ENCODE measurements at places on chromosomes 2 and 18. TPM values are rescaled to one million over a fixed set of nuclear protein-coding genes. Genes with fewer than 3 reads are reported as not detected.

The DNAH7 gene
- total RNA-seq: 0.98 TPM

GRCh38 chr2:171547720-171548119 lies 25.4 kb downstream of the CYBRD1 start:
- DNase-seq: no peak
- no peak overlapping the region for H3K4me3 ChIP-seq
- H3K27ac ChIP-seq: no peak overlapping the region

The DSC3 gene
- total RNA-seq: 0.23 TPM

DNA sequence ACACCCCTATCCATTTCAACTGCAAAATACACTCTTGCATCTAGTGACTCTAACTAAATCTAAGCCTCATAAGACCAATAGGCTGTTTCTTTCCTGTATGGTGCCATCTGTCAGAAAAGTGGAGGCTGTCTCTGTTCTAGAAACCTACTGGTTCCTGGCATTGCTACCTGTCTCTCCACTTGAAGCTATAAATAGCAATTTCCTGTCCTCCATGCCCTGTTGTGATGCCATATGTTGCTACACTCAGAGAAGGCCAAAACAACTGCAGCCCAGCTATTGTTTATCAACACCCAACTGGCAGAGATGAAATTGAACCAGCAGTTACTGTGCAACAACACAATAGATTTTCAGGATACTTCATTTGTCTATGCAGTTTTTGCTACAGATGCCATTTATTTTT lies 1355.1 kb upstream of the SLC39A10 start:
- no peak overlapping the region for H3K27ac ChIP-seq
- no peaks in the 10 kb centered on the region for H3K27me3 ChIP-seq
- no peaks in the 10 kb centered on the region for H3K36me3 ChIP-seq
- H3K4me3 ChIP-seq: no peak overlapping the region

DNA sequence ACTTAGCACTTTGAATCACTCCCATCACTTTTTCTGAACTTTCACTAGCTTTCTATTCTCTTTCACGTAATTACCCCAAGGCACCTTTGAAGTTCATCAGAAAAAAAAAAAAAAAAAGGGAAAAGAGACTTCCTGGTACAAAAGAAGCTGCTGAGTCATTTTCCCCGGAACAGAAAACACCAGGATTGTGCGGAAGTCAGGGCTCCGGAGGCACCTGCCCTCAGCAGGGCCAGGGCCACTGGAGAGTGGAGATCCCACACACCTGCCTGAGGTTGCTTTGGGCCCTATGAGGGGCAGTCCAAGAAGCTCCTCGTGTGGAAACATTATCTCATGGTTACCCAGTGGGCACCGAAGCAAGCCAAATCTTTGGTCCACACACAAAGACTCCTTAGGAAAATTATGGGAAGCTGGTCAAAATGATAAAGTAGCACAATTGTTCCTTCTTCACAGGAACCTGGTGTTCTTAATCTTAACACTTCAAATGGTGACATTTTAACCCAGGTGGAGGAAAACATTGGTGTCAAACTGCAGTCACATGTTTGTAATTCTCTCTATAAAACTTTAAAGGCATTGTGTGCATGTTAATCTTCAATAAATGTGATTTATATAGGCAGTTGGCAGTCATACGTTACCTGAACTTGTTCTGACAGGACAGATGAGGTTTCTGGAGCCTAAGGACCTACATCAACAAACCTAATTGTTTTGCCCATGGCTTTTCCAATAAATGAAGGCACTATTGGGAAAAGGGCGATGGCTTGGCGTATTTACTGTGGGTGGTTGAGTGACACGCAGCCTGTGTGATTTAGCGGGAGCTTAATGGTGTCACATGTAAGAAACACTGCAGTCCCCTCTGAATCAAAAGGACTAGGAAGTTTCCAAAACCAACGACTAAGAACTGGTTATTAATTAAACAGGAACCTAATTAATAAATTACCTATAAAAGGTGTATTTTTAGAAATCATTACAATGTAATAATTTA lies 23.4 kb upstream of the FAM110C start:
- H3K4me3 ChIP-seq: no peak overlapping the region
- H3K27me3 ChIP-seq: no peaks in the 10 kb centered on the region
- no peaks in the 10 kb centered on the region for H3K36me3 ChIP-seq
- no peak for DNase-seq
- no peaks in the 10 kb centered on the region for H3K4me1 ChIP-seq

GRCh38 chr2:141711627-141712026 lies 419.2 kb downstream of the LRP1B start:
- H3K4me3 ChIP-seq: no peak overlapping the region
- DNase-seq: no peak
- no peak overlapping the region for H3K27ac ChIP-seq

- H3K4me1 ChIP-seq: no peaks in the 10 kb centered on the region
- peaks cover 14% of the 10 kb centered on the region for H3K27me3 ChIP-seq
- no peak overlapping the region for H3K4me3 ChIP-seq
- no peaks in the 10 kb centered on the region for H3K36me3 ChIP-seq
- no peak overlapping the region for H3K27ac ChIP-seq
- DNase-seq: no peak
Measured at GRCh38 chr2:182816866-182817265, 49.6 kb downstream of the FRZB start.

GRCh38 chr2:15092691-15093090 lies 460.2 kb downstream of the LRATD1 start:
- no peaks in the 10 kb centered on the region for H3K4me1 ChIP-seq
- DNase-seq: no peak
- H3K36me3 ChIP-seq: no peaks in the 10 kb centered on the region
- no peak overlapping the region for H3K4me3 ChIP-seq

GRCh38 chr18:21538230-21538629 lies 62.3 kb downstream of the ESCO1 start:
- no peak for DNase-seq
- no peaks in the 10 kb centered on the region for H3K4me1 ChIP-seq
- H3K4me3 ChIP-seq: no peak overlapping the region
- H3K27me3 ChIP-seq: no peaks in the 10 kb centered on the region
- peaks cover 3% of the 10 kb centered on the region for H3K36me3 ChIP-seq

GRCh38 chr2:205245652-205246051 lies 436.6 kb upstream of the NRP2 start:
- H3K27ac ChIP-seq: no peak overlapping the region
- H3K36me3 ChIP-seq: no peaks in the 10 kb centered on the region
- no peaks in the 10 kb centered on the region for H3K4me1 ChIP-seq
- H3K4me3 ChIP-seq: no peak overlapping the region
- no peak for DNase-seq

DNA sequence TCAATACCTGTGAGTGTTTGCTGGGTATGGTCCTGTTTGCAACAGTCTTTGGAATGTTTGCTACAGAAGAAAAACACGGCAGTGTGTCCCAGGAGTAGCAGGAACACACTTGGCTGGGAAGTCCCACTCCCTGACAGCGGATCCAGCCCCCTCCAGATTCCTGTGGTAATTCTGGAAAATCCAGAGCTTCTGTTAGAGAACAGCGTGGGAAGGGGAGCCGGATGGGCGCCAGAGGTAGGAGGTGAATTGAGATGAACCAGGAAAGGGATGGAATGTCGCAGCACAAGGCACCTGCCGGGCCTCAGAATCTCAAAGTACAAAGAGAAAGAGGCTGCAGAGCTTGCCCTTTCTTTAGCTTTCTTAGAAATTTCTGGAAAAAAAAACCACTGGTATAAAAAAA lies 221.9 kb downstream of the MYT1L start:
- peaks cover 14% of the 10 kb centered on the region for H3K27me3 ChIP-seq
- no peak overlapping the region for H3K27ac ChIP-seq
- no peaks in the 10 kb centered on the region for H3K4me1 ChIP-seq
- no peak overlapping the region for H3K4me3 ChIP-seq

DNA sequence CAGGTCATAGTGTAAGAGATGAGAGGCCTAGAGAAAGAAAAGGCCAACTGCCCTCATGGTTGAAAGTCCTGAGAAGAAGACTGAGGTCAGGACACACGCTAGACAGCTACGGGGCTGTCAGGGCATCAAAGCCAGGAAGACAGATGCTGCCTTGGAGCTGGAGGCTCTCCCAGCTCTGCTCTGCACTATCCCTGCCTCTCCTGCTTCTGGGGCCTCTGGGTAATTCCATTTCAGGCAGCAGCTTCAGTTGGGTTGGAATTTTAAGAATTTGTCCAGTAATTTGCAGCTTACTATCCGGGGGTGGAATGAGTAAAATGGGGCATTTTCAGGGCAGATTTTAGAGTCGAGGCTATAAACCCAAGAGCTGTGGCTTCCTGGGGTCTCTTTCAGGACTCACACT lies 76.2 kb upstream of the CTAGE1 start:
- no peaks in the 10 kb centered on the region for H3K36me3 ChIP-seq
- H3K27me3 ChIP-seq: no peaks in the 10 kb centered on the region

DNA sequence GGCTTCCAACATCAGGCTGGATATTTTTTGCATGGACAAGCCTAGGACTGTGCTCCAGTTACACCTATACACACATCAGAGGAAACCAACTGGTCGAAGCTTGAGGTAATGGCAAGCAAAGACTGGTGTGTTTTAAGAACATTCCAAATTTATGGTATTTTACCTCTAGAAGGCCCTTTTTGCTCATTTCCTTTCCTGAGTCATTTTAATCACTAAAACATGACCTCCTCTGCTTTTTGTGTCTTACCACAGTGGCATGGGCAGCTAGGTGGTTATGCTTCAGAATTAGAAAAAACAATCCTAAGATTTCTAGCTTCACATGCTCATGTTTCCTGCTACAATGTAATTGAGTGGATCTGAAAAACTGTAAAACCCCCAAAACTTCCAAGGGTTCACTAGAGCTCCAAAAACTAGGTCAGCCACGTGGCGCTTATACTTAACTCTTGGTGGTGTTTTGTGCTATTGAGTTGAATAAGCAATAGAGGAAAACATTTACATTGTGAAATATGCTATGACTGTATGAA lies 30.6 kb upstream of the CHRNA1 start:
- H3K4me3 ChIP-seq: no peak overlapping the region
- H3K27ac ChIP-seq: no peak overlapping the region
- no peaks in the 10 kb centered on the region for H3K36me3 ChIP-seq
- no peaks in the 10 kb centered on the region for H3K4me1 ChIP-seq
- no peaks in the 10 kb centered on the region for H3K27me3 ChIP-seq

DNA sequence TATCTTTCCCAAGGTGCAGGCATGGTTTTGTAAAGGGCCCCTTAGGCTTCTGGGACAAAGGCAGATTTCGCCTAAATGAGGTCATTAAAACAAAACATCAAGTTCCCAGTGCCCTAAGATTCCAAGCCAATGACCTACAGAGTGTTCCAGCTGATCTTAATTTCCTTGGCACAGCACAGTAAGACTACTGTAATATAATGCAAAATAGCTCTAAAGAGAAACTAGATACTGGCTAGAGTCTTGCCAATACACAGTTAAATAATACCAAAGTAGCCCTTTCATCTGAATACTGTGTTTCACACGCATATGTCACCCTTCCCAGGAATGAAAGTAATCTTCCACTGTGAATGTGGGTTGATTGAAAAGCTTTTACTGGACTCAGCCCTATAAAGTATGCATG lies 14.7 kb downstream of the GRB14 start:
- no peaks in the 10 kb centered on the region for H3K27me3 ChIP-seq
- no peak overlapping the region for H3K4me3 ChIP-seq
- no peaks in the 10 kb centered on the region for H3K36me3 ChIP-seq
- H3K27ac ChIP-seq: no peak overlapping the region
- H3K4me1 ChIP-seq: no peaks in the 10 kb centered on the region
- no peak for DNase-seq

The KIF5C gene
- 1.6 TPM for total RNA-seq

The LCLAT1 gene
- total RNA-seq: 36.0 TPM

GRCh38 chr2:56666777-56667176 lies 483.0 kb downstream of the CCDC85A start:
- no peak for DNase-seq
- no peak overlapping the region for H3K27ac ChIP-seq
- no peak overlapping the region for H3K4me3 ChIP-seq
- H3K4me1 ChIP-seq: no peaks in the 10 kb centered on the region
- no peaks in the 10 kb centered on the region for H3K36me3 ChIP-seq

DNA sequence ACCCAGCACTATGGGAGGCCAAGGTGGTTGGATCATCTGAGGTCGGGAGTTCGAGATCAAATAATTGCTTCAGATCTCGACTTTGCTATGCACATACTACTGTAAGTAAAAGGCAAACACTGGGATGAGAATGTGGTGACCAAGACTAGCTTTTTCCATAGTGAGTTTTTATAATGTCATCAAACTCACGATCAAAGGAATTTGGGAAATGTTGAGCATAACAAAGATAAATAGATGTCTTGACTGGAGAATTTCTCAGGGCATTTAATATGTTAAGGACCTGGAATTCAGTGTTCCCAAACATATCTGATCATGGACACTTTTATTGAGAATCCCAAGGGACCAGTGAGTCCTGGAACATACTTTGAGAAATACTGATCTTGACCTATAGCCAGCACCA lies 205.6 kb downstream of the ARHGAP15 start:
- DNase-seq: no peak
- no peak overlapping the region for H3K27ac ChIP-seq
- no peaks in the 10 kb centered on the region for H3K4me1 ChIP-seq

DNA sequence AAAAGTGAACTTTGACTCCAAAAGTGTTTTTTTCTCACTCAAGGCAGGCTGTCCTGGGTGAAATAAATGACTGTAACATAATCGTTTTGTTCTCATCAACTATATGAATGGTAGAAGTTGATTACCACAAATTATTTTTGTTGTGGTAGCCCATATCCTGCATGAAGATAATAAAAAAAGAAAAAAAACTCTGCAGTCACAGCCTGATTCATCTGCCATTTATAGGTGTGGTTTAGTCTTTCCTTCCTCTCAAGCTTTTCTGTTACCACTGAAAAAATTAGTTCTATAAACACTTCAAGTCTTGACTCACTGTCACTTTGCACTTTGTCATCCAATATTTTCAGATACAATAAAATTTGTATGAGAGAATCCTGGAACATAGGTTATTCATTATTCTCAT lies 522.0 kb downstream of the PLCL1 start:
- no peak for DNase-seq
- H3K36me3 ChIP-seq: no peaks in the 10 kb centered on the region
- no peak overlapping the region for H3K4me3 ChIP-seq
- H3K4me1 ChIP-seq: no peaks in the 10 kb centered on the region
- H3K27ac ChIP-seq: no peak overlapping the region

The SKOR2 gene
- total RNA-seq: not detected

The SERPINB7 gene
- not detected for total RNA-seq

The RND3 gene
- total RNA-seq: 45.3 TPM

DNA sequence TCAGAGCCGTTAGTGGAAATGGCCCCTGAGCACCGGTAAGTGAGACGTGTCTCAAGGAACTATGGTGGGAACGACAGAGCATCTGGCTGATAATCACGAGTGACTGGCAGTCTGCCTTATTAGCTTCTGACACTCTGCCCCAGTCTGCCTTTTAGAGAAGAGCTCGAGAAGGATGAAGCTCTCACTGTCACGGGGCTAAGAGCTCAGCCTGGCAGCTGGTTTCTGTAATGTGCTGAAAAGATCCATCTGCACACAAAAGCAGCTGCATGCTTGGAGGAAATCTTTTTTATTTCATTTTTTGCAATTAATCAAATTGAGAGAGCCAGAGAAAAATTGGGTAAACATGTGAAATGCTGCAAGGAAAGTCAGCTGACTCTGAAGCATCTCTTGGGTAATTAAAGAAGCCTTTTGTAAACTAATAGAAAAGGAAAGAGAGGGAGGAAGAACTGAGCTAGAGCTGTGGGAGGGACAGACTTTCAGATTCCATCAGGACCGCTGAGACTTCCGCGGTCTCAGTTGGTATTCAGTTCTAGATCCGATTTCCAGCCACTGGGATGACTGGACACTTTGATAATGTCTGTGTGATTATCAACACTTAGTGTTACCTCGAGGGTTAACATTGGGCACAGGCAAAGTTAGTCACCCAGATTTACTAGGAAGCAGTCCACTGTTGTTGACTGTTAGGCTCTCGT lies 24.4 kb downstream of the MBP start:
- peaks cover 100% of the 10 kb centered on the region for H3K4me1 ChIP-seq
- no peak for DNase-seq
- H3K27me3 ChIP-seq: no peaks in the 10 kb centered on the region
- H3K4me3 ChIP-seq: no peak overlapping the region

GRCh38 chr2:76019128-76019527 lies 308.4 kb upstream of the GCFC2 start:
- no peak overlapping the region for H3K4me3 ChIP-seq
- DNase-seq: no peak
- no peaks in the 10 kb centered on the region for H3K4me1 ChIP-seq

The CDKL4 gene
- not detected for total RNA-seq

Measured in Panc1 (cell line).